ENCODE measurements at places on chromosomes 4 and X.

DNA sequence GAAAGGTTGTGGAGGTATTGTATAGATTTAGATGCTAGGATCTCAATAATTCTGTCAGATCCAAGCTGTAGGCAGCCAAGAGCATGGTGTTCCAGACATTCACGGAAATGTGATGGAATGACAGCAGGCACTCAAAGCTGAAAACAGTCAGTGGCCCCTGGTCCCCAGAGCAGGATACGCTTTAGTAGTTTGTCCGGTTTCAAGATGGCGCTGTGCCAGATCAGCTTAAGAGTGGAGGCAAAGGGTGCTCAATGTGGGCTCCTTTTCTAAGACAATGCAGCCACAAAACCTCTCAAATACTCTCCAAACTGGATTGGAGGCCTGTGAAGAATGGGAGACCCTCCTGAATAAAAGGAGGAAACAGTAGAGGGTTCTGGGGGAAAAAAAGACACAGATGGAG, 291.2 kb upstream of the HS3ST1 start:
- no peak for DNase-seq

DNA sequence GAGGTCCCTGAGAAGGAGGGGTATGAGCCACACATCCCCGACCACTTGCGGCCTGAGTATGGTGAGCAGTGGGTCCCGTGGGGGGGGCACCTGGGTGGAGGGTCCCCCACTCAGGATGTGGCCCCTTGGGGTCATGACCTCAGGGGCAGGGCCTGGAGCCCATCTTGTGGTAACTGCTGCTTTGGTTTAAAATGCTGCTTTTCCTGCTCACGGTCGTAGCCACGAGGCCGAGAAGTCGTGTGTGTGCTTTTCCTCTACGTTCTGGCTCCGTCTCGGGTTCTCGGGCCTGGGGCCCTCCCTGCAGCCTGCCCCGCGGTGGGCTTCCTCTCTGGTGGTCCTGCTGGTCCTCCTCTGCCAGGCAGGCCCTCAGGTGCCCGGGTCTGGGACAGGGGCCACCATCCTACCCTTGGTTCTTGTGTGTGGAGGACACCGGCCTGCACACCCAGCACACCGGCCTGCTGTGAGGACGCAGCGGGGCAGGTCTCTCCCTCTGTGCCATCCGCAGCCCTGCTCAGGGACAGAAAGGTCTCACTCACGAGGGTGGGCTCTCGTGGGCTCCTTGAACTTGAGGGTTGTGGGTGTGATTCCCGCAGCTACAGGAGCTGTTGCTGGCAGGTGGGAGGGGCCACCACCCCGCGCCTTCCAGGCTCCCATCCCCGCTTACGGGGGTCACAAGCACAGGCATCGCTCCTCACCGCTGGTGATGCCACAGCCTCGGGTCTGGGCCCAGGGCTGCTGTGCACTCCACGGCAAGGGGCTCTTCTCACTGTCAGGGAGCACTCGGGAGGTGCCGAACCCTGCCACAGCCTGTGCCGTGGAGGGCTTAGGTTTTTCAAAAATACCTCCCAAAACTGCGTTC, 19.6 kb downstream of the UVSSA start:
- DNase-seq, result no peak

DNA sequence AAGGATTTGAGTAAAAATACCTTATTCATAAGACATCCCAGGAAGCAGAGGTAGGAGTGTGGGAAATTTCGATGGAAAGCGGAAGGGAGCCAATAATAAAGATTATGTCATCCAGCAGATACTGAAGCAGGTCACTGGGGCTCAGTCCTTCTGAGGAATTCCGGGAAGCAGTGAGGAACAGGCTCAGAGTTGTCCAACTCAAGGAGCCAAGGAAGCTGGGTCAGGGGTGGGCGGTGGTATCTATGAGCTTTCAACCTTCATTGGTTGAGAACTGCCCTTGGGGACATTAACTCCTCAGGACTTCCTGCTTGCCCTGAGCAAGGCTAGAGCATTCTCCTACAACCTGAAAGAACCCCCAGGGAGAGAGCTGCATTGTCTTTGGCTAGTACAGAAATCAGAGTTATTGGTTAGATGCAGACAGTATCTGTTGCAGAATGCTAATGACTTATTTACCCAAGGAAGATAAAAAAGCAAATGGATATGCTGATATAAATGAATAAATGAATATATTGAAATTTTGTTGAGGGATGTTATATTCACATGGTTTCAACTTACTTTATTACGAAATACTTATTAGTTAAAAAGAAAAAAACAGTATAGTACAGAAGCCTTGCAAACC, 68.2 kb downstream of the DMP1 start:
- DNase-seq, result no peak

- DNase-seq, result no peak
These were observed 39.6 kb upstream of the SRPX start for GRCh38 chrX:38260231-38260630.

- peak; percentile 73 for DNase-seq
These were observed at the start of gene MID1 for GRCh38 chrX:10620121-10620699. Gene MID1, minus strand, starts transcription at chrX:10620585. Its CDS starts 53,038 bp downstream, at chrX:10567547.

Data from renal cortex interstitium (tissue), 15 donors.